IMR-90 (cell line): ENCODE measurements at places on chromosomes 7 and 10. TPM values are rescaled to one million over a fixed set of nuclear protein-coding genes. Genes with fewer than 3 reads are reported as not detected.

CALML3 gene
- total RNA-seq, result not detected in 2 replicates

IDI2 gene
- total RNA-seq, result not detected in 2 replicates

STRIP2 gene
- 2.2 and 3.0 TPM in 2 replicates for total RNA-seq

PNLIPRP1 gene
- total RNA-seq, result not detected in 2 replicates

SPRN gene
- total RNA-seq, result 0.28 and 0.36 TPM in 2 replicates
